Fibroblast of skin of abdomen (primary cell): ENCODE measurements at places on chromosomes 11 and 22.

DNA sequence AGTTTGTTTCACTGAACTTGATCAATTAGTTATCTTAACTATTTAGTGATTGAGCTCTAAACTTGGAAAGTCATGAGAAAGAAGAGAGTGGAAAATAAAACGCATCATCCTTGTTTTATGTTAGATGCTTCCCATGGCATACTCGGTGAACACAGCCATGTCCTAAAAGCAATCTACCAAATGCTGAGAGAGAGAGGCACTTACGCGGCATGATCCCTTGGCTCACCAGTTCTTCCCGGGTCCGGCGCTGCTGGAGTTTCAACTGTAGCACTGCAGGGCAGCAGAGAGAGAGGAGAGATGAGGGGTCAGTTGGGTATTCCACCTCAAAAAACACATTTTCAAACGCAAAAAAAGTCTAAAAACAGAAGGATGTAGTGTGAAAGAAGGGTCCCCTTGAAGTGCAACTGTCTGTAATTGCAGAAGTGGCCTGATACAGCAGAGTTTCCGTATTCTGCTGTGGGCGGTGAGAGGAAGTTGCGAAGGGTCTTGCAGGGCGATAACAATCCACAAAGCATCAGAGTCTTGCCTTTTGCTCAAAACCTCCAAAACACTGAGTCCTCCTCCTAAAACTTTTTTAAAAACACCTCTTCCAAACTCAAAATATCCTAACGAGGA, 92.7 kb downstream of the SGSM3 start:
- no peak for DNase-seq

DNA sequence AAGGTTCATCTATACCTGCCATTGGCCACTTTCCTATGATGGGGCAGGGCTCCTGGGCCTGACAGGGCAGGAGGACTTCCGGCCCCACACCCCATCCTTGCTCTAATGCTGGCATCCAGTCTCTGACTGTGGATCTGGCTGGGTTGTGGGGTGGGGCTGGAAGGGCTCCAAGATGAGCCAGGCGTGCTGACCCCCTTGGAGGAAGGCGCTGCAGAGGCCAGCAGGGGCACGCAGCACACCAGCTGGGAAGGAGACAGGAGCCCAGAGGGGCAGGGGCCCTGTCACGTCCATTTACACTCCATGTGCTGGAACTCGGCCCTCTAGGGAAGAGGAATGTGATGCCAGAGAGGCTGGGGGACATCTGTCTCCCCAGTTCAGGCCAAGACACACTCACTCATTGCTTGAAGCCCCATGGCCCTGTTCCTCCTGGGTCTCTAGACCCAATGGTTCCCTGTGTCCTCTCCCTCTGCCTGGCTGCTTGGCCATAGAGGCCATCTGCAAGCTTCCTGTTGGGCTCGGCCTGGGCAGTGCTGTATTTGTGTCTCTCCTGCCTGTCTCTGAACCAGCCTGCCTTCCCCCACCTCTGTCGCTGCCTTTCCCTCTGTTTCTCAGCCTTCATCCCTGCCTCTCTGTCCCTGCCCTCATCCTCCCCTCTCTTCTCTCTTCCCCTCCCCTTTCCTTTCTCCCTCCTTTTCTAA, 67.5 kb upstream of the NECTIN1 start:
- DNase-seq = no peak

DNA sequence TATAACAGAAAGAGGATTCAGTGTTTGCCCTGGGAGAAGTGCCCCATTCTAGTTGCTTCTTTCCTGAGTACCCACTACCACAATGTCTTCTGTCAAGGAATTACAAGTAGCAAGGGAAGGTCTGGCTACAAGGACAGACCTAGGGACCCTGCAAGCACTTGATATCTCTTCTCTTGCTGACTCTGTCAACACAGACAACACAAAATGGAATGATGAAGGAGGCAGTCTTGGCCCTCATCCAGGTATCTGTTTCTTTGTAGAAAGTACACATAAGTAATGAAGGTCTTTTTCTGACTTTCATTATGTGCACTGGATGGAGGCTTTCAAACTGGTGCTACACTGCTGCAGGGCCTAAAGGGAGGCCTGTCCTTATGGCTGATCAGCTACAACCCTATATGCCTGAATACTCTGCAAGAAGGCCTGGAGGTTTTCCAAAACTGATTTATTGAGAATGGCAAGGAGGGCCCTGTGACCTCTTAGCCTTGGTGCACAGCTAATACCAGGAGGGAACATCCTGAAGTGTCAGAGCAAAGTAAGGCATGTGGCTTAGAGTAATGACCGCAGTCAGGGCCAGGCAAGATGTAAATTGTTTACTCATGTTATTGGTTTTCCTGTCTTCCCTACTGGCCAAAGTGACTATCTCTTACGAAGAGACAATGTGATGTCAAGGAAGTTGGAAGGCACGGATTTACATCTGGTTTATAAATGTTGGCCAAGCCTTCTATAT, 31.2 kb downstream of the GAB2 start:
- DNase-seq = no peak

- no peak for DNase-seq
These were observed 115.0 kb downstream of the FDX1 start for GRCh38 chr11:110544779-110545178.

- DNase-seq = no peak
These were observed at the start of gene SCGB1D2 for GRCh38 chr11:62242021-62242420. SCGB1D2 (plus strand) TSS chr11:62242239; CDS start chr11:62242308, 69 bp downstream.

DNA sequence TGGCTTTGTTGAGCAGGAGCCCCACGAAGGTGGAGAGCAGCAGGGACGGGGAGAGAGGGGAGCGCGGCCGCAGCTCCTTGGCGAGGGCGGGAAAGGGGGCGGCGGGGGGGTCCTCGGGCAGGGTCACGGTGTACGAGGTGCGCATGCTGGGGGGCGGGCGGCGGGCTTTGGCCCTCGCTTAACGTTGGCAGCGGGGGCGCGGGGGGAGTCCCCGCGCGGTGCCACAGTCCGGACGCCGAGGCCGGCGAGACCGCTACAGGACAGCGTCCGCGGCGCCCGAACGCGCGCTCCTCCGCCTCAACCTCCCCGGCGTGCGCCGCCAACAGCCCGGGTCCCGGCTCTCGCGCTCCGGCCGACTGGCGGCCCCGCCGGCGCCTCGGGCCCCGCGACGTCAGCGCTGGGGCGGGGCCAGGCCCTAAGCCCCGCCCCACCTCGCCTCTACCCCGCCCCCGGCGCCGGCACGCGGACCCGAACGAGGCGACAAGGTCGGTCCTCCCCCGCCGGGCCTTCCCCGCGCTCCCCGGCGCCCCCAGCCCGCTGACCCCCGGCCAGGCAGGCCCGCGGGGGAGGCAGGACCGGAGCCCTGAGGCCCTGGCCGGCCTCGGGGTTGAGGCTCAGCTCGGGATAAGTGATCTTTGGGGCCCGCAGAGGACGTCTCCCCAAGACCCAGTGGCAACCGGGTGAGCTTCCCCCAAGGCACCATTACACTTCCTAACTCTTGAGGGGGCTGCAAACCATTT, 17.5 kb downstream of the USP2 start:
- DNase-seq = peak; percentile 44
